ENCODE measurements at places on chromosomes 7 and 10. TPM values are rescaled to one million over a fixed set of nuclear protein-coding genes. Genes with fewer than 3 reads are reported as not detected.

TFR2 gene
- 0.79 TPM for total RNA-seq

SEC23IP gene
- 56.7 TPM for total RNA-seq

- no peak for DNase-seq
These were observed 17.5 kb upstream of the TRUB1 start for GRCh38 chr10:114920459-114920858.

DNA sequence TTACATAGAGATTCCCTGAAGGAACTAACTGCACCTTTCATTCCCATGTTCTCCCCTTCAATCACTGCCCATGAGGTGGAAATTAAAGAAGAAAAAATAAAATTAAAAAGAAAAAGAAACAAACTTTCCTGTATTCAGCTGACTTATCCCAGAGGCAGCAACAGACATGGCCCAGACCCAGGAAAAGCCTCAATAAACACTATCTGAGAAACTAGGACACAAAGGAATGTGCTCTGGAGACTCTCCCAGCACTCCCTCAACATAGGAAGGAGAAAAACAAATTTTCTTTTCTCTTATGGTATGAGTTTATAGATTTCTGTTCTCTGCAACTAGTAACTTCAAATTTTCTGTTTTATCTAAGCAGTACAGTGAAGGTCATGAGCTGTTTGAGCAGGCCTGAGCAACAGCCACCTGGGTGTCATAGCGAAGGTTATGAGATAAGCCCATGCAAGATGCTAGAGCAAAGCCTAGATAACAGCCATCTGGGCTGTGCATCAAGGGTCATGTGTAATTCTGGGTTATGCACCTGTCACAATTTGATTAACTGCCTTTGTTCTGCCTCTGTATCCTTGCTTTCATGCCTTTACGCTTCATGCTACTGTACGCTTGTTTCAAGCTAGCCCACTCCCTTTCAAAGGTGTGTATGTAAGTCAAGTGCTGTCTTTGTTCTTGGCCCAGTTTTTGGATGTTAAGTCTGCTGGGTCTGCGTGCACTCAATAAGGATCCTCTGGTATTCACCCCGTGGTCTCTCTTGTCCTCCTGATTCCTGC lies 11.0 kb upstream of the OR6B1 start:
- DNase-seq = no peak

CPXM2 gene
- 8.0 TPM for total RNA-seq

DNA sequence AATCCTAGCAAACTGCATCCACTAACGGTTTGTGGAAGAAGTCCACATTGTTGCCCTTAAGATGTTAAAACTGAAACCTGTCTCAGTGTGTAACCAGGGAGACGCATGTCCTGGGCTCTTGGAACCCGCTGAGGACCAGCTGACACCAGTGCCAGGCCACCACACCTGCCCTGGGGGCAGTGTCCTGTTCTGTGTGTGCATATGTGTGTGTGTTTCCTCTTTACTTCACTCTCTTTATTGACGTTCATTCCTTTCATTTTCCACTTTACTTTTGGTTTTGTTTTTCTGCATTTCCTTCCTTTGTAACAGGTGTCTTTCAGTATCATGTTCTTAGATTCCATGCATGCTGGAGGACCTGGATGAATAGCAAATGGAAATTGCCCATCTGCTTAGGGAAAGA lies 83.8 kb downstream of the TEX36 start:
- DNase-seq = no peak

MRLN gene
- total RNA-seq = not detected
